MG63 (cell line): ENCODE measurements at places on chromosomes 5 and 9. TPM values are rescaled to one million over a fixed set of nuclear protein-coding genes. Genes with fewer than 3 reads are reported as not detected.

DNA sequence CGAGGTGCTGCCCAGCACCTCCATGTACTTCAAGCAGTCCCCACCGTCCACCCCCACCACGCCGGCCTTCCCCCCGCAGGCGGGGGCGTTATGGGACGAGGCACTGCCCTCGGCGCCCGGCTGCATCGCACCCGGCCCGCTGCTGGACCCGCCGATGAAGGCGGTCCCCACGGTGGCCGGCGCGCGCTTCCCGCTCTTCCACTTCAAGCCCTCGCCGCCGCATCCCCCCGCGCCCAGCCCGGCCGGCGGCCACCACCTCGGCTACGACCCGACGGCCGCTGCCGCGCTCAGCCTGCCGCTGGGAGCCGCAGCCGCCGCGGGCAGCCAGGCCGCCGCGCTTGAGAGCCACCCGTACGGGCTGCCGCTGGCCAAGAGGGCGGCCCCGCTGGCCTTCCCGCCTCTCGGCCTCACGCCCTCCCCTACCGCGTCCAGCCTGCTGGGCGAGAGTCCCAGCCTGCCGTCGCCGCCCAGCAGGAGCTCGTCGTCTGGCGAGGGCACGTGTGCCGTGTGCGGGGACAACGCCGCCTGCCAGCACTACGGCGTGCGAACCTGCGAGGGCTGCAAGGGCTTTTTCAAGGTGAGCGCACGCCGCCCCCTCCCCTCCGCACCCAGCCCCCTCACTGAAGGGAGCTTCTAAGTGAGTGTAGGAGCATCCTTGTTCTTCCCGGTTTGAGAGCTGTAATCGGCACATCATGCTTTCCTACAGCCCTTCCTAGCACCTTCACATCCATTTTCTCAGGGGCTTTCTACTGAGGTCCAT, 6.9 kb downstream of the NR4A3 start:
- peak; percentile 30 for DNase-seq

- DNase-seq, result no peak
Measured at GRCh38 chr5:2031581-2031980, 148.9 kb upstream of the IRX4 start.

GRCh38 chr5:116571568-116572349, 2.9 kb downstream of the SEMA6A start:
- no peak for DNase-seq

GRCh38 chr5:154287136-154287535, 96.6 kb downstream of the GALNT10 start:
- peak; percentile 80 for DNase-seq

GRCh38 chr5:8641786-8642505, 773.0 kb downstream of the MTRR start:
- DNase-seq, result no peak

DNA sequence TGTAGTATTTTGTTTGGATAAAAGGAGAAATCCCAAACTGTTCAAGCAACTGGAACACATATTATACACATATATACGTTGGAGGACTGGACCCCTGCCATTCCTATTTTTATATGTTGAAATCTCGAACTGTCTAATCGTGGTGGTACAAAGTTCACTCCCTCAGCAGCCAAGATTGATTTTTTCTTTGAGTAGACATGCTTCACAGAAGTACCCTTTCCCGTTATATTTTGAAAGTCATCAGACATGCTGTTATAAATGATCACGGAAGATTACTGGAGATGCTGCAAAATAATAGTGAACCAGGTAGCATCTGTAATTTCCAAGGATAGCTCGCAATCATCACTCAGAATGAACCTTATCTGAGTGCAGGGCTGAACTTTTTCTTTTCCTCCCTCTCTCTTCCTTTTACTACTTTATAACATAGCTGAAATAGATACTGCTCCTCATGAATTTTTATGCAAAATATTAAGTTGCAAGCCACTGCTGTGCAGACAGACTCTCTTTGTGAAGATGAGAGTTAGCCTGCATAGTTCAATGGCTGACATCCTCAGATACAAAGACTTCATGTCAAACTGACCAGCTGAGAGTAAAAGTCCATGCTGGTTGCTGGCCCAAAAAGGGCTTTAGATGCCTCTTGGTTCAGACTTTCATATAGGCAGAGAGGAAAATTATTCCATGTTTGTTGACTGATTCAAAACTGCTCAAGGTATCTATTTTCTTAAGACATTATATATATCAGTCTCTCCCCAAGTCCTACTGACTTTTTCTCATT, 451.9 kb downstream of the TMEM38B start:
- DNase-seq, result no peak

DNA sequence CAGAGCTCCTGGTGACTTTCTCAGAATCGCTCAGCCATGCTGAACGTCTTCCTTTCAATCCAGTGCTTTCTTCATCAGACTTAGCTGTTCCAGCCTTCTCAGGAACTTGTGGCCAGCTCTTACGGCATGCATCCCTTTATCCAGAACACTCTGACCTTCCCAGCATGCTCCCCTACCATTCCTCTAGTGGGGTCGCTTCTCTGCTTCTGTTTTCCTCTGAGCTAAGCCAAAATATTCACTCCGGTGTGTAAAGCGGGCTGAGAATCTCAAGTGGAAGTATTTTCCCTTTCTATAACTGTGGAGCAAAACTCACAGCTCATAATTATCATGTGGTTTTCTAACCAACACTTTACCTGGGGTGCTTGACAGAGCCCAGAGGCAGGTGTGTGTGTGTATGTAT, 6.2 kb downstream of the DCANP1 start:
- no peak for DNase-seq

DNA sequence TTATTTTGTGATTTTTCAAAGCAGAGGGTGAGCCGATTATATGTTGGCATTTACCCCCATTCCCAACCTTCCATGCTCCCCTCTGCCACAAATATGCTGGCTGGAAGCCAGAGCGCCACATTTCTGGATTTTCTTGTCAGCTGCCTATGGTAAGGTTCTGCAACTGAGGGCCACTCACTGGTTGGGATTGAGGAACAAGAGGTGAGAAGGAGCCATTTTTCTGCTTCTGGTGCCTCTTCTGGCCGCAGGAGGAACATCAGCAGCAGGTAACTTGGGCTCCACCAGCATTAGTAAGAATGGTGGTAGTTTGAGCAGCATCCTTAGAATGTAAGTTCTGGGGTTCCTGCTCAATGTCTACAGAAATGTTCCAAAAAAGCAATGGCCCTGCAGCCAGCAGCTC, 159.5 kb upstream of the MAST4 start:
- no peak for DNase-seq

DNA sequence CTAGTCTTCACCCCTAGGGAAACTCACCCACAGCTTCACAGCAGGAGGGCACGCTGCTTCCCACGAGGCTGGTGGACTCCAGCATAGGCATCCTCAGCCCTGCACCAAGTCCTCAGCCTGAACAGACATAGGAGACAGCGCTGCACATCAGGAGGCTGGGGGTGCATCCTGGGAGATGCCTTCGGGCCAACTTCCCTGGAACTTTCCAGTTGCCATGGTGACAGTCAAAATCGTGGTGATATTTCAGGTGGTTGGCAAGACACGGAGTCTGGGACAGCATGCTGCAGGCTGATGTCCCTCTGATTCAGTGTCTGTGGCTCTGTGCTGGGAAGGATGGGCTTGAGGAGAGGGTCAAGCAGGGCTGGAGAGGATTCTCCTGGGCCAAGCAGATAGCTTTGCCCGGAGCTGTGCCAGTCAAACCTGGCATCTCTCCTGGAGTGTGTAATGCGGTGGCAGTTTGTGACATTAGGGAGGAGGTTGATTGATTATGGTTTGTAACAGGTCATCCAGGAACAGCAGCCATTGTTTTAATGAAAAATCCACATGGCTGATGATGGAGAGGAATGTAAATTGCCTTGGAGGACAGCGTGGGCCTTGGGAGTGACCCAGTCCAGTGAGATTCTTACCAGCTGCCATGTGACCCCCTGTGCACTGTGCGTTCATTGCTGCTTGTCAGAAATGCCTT, 35.6 kb upstream of the SEMA4D start:
- no peak for DNase-seq

DNA sequence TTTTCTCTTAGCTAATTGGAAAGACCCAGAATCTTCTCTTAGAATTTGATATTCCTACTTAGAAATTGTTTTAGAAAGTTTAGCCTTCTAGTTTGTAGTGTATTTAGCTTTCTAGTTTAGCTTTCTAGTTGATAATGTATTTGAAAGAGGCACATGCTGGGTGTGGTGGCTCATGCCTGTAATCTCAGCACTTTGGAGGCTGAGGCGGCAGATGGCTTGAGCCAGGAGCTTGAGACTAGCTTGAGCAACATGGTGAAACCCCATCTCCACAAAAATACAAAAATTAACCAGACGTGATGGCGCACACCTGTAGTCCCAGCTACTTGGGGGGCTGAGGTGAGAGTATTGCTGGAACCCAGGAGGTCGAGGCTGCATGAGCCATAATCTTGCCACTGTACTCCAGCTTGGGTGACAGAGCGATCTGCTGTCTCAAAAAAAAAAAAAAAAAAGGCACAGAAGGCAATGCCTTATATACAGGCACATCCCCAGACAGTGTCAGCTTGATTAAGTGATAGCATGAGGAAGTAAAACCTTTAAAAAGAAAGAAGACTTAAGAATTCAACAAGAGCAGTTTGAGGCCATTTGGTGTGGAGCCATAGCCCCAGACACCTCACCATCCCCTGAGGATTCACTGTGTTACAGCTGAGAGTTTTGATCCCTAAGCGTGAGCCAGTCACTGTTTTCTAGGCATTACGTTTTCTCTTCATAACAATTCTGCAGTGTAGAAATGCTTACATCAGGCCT, 34.6 kb downstream of the ZSWIM6 start:
- no peak for DNase-seq

GRCh38 chr5:114434396-114435219, 72.7 kb downstream of the KCNN2 start:
- no peak for DNase-seq

DNA sequence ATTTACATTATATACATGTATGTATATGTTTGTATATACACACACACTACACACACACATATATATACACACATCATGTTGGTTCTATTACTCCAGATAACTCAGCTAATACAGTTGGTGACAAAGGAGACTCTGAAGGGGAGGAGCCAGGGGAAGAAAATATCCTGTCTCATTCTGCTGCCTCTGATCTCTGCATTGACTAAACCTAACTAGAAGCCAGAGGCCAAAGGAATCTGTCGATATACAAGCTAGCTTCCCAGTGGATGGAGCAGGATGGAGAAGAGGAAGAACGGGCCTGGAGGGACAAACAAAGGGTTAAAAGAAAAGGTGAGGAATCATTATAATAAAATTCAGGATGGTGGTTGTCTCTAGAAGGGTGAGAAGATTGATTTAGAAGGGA, 13.7 kb upstream of the RHOBTB3 start:
- DNase-seq, result no peak

GRCh38 chr5:168728546-168729211, 149.5 kb upstream of the PANK3 start:
- no peak for DNase-seq

DNA sequence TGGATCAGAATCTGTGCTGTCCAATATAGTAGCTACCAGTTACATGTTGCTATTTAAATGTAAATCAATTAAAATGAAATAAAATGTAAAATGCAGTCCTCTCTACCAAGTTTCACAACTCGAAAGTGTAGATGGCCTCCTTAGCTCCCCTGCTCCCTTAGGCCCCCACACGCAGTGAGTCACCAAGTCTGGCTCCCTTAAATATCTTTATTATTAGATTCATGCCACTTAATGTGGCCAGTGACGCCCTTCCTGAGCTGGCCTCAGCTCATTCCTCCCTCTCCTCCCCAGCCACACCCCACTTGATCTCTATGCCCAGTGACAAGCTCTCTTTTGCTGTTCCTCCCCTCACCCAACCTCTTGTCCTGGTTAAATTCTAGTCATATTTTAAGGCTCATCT, 88.4 kb upstream of the DNAH5 start:
- peak; percentile 95 for DNase-seq

- DNase-seq, result no peak
Measured at GRCh38 chr9:110179734-110180133, 28.2 kb downstream of the C9orf152 start.

DNA sequence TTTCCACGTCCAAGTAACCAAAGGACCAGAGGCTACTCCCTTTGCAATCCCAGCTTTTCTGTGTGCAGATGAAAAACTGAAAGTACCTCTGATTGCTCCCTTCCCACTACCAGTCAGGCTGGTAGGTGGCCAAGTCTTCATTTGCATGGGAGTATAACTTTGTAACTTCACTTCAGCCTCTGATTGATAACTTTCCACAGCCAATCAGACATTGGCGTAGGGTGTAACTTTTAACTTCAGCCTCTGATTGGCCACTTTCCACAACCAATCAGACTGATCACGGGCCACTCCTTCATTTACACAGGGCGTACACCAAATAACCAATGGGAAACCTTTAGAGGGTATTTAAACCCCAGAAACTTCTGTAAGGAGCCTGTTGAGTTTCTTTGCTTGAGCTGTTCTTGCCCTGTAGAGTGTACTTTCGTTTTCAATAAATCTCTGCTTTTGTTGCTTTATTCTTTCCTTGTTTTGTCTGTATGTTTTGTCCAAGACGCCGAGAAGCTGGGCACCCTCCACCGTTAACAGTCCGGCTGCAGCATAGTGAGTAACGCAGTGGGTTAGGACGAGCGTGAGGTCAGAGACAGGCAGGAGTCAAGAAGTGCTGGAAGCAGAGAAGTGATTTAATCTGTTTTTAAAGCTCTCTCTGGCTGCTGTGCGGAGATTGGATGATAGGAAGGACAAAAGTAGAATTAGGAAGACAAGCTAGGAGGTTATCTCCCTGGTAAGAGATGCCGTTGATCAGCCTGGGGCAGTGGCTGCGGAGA, 3.5 kb upstream of the EXOSC2 start:
- peak; percentile 88 for DNase-seq

- no peak for DNase-seq
Measured at GRCh38 chr9:28678097-28678496, 1104.8 kb upstream of the C9orf72 start.

DNA sequence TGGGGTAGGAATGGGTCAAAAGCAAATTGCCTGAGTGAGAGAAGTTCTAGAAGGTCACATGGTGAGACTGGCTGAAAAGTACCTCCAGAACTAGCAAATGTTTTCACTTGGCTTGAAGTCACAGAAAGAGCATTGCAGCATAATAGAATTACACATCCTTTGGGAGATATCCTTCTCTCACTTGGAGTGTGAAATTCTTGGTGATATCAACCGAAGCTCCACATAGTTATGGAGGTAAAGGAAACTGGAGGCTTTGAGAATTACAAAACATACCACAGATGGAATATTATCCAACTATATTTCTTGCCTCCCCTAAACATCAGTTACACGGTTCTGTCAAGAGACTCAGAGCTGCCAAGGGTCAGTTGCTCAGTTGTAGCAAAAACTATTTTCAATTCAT, 182.4 kb downstream of the SEMA5A start:
- no peak for DNase-seq

DNA sequence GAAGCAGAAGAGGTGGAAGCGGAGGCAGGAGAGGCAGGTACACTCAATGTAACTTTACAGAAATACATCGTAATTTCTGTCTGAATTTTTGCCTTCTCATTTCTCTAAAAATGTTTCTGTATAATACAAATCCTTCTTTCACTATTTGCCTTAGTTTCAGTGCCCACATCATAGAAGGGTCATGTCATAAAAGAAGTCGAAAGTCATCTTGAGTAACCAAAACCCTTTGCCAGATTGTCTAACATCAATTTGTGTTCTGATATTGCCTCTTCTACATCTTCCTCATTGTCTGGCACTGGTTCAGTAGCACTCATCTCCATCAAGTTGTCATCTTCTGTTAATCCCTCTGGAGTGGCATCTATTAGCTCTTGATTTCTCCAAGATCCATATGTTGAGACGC, 6.2 kb upstream of the CYFIP2 start:
- DNase-seq, result no peak

ADRB2 gene
- 5.3 and 12.9 TPM in 2 replicates for total RNA-seq

PGM5 gene
- 5.1 and 9.3 TPM in 2 replicates for total RNA-seq

BTNL8 gene
- not detected in 2 replicates for total RNA-seq

NAA35 gene
- 28.1 and 41.6 TPM in 2 replicates for total RNA-seq

CDH6 gene
- total RNA-seq, result 242 and 244 TPM in 2 replicates

SFXN1 gene
- 147 and 190 TPM in 2 replicates for total RNA-seq

OR1J2 gene
- total RNA-seq, result not detected in 2 replicates

KIF4B gene
- 0.03 and 0.10 TPM in 2 replicates for total RNA-seq
